Ovary (tissue), 10 donors: ENCODE measurements at places on chromosomes 12 and 14. TPM values are rescaled to one million over a fixed set of nuclear protein-coding genes. Genes with fewer than 3 reads are reported as not detected.
A peak's percentile ranks its signal among the peaks of the same experiment; 100 is the strongest.

DNA sequence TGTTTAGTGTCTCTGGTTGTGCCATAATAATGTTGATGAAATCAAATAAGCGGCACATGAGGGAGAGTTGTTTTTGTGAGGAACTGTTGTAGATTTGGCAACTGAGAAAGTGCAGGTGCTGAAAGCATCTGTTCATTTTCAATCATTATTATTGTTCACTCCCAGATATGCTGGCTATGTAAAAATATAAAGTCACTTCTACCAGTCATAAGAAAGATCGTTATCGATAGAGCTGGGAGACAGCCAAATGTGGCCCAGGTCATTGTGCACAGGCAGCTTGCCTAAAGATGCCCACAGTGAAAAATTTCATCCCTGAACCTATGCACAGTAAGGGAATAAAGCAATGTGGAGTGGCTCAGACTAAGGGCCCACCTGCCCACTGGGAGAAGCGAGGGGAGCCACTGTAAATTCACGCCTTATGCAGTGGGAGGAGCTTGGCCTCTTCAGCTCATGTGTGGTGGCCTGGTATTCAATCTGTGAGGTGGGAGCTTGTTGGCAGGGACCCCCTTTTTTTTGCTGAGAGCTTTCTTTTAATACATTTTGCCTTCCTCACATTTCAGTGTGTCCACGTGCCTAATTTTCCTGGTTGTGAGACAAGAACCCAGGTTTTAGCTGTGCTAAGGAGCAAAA, 1490.8 kb upstream of the TMEM132C start:
- DNase-seq = no peak

GRCh38 chr12:78388461-78388860, 476.1 kb upstream of the SYT1 start:
- no peak for DNase-seq

CEBPE gene
- not detected for polyA plus RNA-seq

- no peak for DNase-seq
Measured at GRCh38 chr14:36660736-36661505, 739 bp upstream of the PAX9 start.

GRCh38 chr12:66624806-66625205, 54.1 kb downstream of the GRIP1 start:
- no peak for DNase-seq

- DNase-seq = no peak
Measured at GRCh38 chr14:24801024-24801423, 167.0 kb upstream of the GZMB start.

TXNDC16 gene
- polyA plus RNA-seq = 10.9 TPM

GRCh38 chr14:100439781-100440180, 116.6 kb downstream of the SLC25A47 start:
- DNase-seq = peak; percentile 25

GRCh38 chr14:101791919-101792572, 30.5 kb downstream of the PPP2R5C start:
- no peak for DNase-seq

GRCh38 chr14:64605926-64606685, 56.3 kb downstream of the PPP1R36 start:
- no peak for DNase-seq

GRCh38 chr14:25759920-25760655, 710.1 kb upstream of the STXBP6 start:
- no peak for DNase-seq
